IPS DF 6.9 (cell line): ENCODE measurements at places on chromosomes 16 and 17.

- no peak for DNase-seq
These were observed 570.7 kb downstream of the CDH13 start for GRCh38 chr16:83197450-83197849.

- DNase-seq: no peak
These were observed 1.0 kb downstream of the ITGA3 start for GRCh38 chr17:50056961-50057330.

DNA sequence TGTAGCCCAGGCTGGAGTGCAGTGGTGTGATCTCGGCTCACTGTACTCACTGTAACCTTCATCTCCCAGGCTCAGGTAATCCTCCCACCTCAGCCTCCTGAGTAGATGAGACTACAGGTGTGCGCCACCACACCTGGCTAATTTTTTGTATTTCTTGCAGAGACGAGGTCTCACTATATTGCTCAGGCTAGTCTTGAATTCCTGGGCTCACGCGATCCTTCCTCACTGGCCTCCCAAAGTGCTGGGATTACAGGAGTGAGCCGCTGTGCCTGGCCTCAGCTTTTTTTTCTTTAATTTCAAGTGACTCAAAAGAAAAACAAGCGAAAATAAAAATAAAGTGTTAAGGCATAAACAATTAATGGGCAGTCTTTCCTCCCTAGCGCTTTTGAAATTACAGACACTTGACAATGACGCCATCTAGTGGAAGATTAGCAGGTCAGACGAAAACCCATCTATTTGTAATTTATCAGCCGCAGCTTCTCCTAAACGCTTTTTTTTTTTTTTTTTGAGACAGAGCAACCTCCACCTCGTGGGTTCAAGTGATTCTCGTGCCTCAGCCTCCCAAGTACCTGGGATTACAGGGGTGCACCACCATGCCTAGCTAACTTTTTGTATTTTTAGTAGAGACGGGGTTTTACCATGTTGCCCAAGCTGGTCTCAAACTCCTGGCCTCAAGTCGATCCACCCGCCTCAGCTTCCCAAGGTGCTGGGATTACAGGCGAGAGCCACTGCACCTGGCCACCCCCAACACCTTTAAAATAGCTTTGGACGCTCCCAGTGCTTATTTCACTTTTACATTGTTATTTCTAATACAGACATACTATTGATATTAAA is 28.1 kb upstream of the PECAM1 start:
- DNase-seq: no peak

GRCh38 chr16:35170610-35171009 is 1711.2 kb downstream of the TP53TG3F start:
- DNase-seq: no peak

GRCh38 chr17:73283841-73284282 is 22.2 kb upstream of the CPSF4L start:
- DNase-seq: peak; percentile 39

- no peak for DNase-seq
These were observed 603 bp upstream of the MRTFB start for GRCh38 chr16:14070555-14070876.

DNA sequence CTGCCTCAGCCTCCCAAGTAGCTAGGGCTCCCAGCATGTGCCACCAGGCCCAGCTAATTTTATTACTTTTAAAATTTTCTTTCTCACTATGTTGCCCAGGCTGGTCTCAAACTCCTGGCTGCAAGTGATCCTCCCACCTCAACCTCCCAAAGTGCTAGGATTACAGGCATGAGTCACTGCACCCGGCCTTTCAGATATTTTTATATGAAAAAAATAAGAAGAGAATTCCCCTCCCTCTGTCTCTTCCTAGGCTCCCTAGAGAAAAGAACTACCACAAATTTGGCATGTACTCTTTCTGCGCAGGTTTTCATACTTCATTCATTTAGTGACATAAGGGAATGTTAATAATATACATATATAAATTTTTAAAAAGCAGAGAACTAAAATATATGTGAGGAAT is 21.7 kb upstream of the SMURF2 start:
- no peak for DNase-seq

DNA sequence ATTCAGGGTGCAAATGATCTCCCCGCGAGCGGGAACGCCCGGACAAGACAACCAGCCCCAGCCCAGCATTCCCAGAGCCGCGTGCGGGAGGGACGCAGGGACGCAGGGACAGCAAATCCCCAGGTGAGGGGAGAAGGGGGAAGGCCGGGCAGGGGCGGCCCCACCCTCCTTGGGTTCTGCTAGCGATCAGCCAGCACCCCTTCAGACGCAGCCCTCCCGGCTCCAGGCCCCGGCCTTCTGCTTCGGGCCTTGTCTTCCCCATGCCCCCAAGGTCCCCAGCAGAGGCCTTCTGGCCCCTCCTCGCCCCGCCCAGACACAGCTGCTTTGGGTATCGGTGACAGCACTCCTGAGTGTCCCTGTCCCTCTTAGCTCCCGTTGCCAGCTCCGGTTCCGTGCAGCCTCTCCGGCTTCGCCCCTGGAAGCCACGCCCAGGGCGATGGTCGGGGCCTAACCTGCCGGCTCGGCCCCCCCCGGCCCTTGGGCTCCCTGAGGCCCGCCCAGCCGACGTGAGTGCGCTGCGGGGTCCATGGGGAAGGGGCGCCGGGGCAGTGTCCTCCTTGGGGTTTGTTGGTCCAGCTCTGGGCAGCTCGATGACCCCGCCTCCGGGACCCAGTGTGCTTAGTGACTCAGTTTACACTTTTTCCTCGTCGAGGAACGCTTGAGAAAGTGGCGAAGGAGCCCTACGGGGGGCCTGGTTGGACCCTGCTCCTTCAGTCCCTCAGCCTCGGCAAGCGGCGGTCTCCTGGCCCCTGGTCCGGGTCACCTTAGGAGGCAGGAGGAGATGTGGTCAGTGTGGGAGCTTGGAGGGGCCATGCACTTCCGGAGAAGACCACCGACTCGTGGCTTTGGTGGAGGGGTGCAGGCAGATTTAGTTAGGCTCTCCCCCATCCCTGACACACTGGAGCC is 50.5 kb upstream of the AMZ2 start:
- DNase-seq: no peak

GRCh38 chr17:27457731-27458523 is 1.7 kb downstream of the KSR1 start:
- DNase-seq: no peak

DNA sequence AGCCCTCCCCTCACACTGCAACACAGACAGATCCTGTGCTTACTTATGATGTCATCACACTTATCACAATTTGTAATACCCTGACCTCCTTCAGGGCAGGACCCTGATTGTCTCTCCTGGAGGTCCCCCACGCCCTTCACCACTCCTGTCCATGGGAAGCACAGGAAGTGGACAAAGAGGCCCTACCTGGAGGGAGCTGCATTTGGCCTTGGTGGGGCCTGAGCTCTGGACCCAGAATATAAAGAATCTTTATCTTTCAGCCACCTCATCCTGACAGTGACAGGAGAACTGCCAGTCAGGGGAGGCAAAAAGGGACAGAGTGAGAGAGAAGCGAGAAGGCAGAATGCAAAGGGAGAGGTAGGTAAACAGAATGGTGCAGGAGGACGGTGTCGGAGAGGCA is 303.4 kb upstream of the N4BP1 start:
- DNase-seq: no peak

DNA sequence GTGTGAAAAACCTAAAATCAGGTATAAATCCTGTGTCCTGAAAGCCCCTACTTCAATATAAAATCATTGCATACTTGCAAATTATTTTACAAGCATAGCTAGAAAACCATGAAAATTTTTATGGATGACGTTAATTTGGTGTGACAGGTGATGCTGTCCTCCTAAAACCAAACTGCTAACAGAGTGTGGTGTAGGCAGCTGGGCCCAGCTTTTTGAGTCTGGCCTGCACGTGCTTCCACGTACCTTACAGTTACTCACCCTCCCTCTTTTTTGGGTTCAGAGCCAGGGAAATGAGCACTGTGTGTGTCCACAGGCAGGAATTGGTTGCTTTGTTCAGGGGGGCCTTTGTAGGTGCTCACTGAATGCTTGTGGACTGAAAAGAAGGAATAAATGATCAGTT is 36.4 kb downstream of the CLEC16A start:
- DNase-seq: no peak

- DNase-seq: no peak
These were observed 492 bp upstream of the CAMTA2 start for GRCh38 chr17:4987767-4988567.

DNA sequence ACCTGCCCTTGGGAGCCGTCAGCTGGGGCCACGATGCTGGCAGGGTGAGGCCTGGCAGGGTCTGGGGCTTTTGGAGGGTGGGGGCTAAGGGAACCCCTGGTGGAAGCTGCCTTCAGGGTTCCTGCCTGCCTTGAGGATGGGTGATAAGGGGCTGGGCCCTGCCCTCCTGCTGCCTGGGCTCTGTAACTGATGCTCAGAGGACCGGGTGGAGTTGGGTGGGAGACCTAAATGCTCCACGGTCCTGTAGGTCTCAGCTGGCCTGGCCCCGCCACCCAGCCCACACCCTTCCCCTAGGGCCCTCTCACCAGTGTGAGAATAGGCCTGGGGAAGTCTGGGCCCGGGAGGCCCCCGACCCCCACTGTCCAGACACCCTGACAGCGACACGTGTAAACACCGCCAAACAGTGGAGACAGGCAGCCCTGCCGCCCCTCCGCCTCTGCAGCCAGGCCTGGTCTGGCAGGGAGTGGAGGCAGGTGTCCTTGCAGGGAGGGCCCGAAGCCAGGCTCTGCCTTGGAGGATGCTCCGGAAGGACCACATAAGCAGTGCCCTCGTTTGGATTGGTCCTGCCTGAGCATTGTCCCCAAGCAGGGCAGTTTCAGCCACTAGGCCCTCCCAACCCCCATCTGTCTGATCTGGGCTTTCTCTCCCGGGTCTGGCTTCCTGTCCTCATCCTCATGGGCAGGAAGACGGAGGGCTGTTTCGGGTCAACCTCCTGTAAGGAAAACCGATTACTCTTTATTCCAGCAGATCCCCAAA is 6.5 kb upstream of the BAHCC1 start:
- no peak for DNase-seq

DNA sequence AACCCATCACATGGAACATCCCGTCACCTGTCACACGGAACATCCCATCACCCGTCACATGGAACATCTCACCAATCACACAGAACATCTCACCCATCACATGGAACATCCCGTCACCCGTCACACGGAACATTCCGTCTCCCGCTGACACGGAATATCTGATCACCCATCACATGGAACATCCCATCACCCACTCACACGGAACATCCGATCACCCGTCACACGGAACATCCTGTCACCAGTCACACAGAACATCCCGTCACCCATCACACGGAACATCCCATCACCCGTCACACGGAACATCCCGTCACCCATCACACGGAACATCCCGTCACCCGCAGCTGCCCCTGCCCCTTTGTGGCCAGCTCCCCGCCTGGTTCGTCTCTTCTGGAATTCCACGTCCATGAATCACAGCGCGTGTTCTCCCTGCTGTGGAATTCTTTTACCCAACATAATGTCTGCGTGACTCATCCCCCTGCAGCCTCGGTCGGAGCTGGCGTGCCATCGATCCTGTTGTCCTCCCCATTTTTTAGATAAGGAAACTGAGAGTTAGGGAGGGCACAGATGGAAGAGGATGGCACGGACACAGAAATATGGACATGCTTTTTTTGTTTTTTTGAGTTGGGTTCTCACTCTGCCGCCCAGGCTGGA is 5.6 kb downstream of the CPNE7 start:
- DNase-seq: no peak

DNA sequence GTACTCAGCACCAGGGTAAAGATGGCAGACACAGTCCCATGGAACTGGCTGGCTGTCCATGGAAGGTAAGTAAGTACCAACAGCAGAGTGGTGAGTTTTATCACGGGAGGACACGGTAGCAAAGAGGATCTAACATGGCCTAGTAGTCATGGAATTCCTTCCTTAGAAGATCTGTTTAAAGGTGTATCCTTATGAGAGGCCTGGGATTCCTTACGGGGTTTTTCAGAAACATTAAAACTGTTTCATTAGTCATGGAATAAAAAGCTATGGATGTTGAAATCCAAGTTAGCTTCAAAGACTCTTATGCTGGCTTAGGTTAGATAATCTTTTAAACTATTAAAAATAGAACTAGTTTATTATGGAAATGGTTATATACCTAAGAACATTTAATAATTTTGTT is 7.4 kb downstream of the FTO start:
- DNase-seq: no peak

DNA sequence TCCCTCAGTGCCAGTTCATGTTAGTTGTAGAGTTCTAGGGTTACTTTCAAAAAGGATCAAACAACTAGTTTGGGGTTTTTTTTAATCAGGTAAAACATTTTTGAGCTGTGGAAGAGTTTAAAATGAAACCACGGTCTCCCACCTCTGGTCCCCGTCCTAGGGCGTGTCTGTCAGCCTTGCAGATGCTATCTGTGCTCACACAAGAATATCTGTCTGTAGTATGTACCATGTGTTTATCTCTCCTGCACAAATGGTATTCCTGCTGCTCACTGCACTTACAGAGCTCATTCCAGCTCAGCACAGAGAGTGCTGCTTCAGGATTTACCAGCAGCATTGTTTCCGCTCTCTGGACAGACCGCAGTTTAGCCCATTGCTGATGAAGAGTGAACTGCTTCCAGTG is 38.9 kb downstream of the UBN1 start:
- DNase-seq: no peak

- no peak for DNase-seq
These were observed 3.5 kb upstream of the B9D1 start for GRCh38 chr17:19365833-19366636.

- DNase-seq: no peak
These were observed 267.4 kb upstream of the PSMD7 start for GRCh38 chr16:74029115-74029792.

DNA sequence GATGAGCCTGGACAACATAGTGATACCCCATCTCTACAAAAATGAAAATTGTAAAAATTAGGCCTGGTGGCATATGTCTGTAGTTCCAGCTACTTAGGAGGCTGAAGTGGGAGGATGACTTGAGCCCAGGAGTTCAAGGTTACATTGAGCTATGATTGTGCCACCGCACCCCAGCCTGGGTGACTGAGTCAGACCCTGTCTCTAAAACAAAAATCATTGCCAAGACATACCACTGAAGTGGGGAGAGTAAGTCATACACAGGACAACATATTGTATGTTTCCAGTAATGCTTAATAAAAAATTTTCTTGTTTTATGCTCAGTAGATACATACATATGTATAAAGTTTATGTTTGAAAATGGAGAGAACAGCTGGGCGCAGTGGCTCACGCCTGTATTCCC is 39.2 kb downstream of the NDE1 start:
- DNase-seq: no peak

DNA sequence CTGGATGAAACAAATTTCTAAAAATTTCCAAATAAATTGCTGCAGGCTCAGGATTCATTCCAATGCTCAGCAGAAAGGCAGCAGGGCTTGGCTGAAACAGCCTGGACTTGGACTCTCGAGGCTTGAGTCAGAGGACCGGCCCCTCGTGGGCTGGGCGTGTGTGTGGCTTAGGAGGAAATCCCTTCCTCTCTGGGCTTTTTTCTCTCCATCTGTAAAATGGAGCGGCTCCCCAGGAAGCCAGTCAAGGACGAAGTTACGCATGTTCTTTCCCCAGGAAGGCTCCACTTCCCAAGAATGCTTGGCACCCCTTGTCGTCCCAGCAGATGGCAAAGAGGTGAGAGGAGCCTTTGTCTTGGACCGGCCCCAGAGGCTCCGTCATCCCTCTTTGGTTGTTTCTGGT is 13.5 kb downstream of the SLC46A1 start:
- DNase-seq: no peak

- DNase-seq: no peak
These were observed 541.1 kb downstream of the KCNJ18 start for GRCh38 chr17:22233382-22233781.

- DNase-seq: no peak
These were observed 4.3 kb downstream of the SPATA2L start for GRCh38 chr16:89697161-89697615.

GRCh38 chr17:7881276-7882054 is 7.1 kb upstream of the CHD3 start:
- DNase-seq: no peak
